Brain microvascular endothelial cell (primary cell): ENCODE measurements at places on chromosomes 4 and X.

- DNase-seq, result no peak
These were observed 13.5 kb downstream of the RPS6KA3 start for GRCh38 chrX:20253232-20253543.

DNA sequence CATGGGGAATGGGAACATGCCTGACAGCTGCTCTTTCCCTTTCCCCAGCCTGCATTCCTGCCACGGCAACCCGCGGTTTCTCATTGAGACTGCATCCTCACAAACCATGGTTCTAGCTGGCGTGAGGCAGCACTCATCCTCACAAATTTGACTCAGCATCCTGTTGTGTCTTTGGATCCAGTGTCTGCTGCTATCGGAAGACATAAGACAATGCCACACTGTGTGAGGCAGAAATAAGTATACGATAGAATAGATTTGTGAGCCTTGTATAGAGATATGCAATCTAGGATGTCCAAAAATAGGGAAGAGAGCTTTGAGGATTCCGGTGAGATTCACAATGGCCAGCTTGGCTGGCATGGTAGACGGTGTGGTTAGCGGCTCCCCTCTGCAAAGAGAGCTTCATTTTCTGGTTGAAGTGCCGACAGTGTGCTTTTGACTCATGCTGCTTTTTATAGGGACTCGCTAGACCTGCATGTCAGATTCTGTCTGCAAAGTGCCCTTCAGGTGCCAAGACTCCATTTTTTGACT lies 161.3 kb upstream of the PSAPL1 start:
- no peak for DNase-seq

DNA sequence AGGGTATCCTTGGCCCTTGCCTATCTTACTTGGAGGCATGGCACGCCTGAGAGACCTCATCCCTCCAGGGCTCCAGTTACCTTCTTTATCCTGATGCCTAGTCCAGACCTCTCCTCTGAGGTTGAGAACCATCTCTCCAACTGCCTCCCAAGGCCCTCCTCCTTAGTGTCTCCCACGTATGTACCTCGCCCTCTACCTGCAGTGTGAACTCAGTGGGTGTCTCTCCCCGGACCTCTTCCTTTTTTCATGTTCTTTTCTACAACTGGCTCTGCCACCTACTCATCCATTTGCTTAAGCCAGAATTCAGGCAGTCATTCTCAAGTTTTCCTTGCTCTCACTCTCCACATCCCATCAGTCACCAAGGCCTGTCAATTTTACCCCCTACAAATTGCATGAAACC lies 16.6 kb downstream of the RPS4X start:
- no peak for DNase-seq

DNA sequence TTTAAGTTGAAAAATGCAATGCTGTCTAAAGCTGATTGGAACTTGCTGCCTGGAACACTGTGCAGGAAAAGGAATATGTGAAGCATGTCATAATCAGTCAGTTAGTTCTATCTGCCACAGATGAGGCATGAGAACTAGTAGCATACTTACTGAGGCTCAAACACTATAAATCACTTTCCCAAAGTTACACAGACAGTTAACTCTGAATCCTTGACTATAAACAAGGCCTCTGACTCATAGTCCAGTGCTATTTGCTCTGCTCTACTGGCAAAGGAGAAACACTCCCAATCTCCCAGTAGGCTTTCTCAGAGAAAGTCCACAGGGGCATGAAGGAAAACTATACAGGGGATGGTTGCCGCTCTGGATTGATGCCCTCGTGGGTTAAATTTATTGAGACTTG lies 2078.4 kb upstream of the TENM3 start:
- no peak for DNase-seq

- no peak for DNase-seq
These were observed 60.9 kb downstream of the LEF1 start for GRCh38 chr4:108107729-108108382.
